Effector CD4-positive, alpha-beta T cell (primary cell): ENCODE measurements at places on chromosomes 11 and 22.

DNA sequence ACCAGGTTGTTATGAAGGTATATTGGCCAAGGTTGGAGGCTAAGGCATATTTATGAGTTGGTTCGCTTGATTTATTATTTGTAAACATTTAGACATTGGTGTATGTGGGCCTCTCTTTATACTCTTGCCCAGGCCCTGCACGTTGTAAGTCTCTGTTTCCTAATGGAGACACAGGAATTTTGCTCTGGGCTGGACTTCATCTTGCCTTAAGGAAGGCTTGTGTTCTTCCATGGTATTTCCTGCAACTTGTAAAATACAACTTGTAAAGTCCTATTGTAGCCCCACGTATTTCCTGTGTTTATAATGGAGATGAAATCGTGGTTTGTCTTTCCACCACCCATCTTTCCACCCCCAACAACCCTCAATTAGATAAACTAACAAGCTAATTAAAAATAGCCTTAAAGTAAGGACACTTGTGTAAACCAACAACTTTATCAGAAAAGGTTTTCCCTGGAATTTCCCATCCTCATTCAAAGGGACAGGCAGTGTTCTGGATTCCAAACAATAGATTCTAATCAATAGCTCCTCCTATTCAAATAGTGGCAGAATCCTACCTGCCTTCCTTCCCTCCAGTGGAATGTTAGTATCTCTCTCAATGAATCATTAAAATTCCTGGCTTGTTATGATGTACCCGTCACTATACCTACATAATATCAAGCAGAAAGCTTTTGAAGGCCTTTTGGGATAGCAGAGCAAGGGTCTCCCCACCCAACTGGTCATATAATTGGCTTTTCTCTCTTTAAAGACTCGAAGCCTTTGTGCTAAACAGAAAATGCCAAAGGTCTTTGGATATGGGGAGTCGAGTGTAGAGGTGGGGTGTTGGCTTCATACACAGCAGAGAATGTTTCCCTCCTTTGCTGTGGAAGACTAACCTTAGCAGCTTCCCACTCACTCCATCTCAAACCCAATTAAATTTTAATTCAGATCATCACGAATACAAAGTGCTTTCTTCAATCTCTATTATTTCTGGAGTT lies 77.1 kb downstream of the UBASH3B start:
- DNase-seq: no peak

DNA sequence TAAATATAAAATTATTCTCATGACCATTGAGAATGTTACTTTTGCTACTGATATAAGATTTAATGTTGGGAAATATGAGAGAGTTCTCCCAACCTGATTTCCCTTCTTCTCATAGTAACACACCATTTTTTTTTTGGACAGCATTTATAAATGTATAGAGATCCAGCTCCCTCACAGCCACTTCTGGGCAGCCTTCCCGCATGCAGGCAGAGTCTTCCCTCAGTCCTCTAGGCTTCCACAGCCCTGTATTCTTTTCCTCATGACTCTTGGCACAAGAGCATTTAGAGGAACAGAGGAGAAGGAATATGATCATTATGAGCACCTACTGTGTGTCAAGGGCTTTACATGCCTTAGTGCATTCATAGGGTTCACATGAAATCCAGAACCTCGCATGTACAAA lies 9.0 kb downstream of the DTX4 start:
- DNase-seq: no peak

- DNase-seq: no peak
Measured at GRCh38 chr11:36488096-36488495, 22.0 kb downstream of the TRAF6 start.

DNA sequence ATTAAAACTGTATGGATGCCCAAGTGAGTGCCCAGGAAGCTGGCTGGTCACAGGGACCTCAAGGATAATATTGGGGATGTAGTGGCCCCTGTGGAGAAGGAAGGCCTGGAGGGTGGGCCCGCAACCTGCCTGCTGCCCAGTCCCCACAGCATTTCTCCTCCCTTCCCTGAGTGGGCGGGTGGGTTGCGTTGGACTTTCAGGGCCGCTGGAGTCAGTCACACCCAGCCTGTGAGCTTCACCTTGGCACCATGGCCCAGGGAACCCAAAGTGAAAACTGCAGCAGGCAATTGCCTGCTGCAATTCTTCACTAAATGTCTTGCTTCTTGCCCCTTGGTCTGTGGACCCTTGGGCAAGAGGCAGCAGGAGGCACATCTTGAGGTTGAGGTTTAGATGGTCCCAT lies 4.7 kb downstream of the GNAZ start:
- DNase-seq: no peak

DNA sequence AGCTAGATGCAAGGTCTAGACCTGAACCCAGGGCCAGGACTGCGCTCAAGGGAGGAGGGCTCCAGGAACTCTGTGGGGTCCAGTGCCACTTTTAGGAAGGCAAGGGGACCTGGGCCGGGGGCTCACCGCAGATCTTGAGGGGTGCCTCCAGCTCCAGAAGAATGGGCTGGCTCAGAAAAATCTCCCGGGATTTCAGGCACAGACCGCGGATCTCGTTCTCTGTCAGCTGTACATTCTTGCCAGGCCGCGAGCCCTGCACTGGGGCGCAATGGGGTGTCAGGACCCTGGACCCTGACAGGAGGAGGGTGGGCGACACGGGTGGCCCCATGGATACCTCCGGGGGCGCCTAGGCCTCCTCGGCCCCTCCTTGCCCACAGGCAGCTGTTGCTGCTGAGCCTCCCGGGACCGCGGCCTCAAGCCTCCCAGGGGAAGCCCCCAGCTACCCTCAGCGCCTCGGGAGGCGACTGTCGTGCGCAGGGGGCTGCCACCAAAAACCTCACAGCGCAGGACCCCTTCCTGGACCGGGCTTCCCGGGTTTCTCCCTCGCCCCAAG lies 640 bp downstream of the PPP1CA start:
- no peak for DNase-seq

- DNase-seq: no peak
Measured at GRCh38 chr11:27287205-27287604, 75.8 kb downstream of the CCDC34 start.
